ENCODE measurements at places on chromosomes 11 and 22. TPM values are rescaled to one million over a fixed set of nuclear protein-coding genes. Genes with fewer than 3 reads are reported as not detected.

- H3K4me1 ChIP-seq = peaks cover 47% of the 10 kb centered on the region
- no peaks in the 10 kb centered on the region for H3K36me3 ChIP-seq
- peaks cover 15% of the 10 kb centered on the region for H3K27me3 ChIP-seq
- no peak overlapping the region for H3K4me3 ChIP-seq
- no peak overlapping the region for H3K27ac ChIP-seq
These were observed 20.0 kb downstream of the DAGLA start for GRCh38 chr11:61700212-61700611.

- H3K36me3 ChIP-seq = peaks cover 16% of the 10 kb centered on the region
- peaks cover 16% of the 10 kb centered on the region for H3K4me1 ChIP-seq
- H3K27me3 ChIP-seq = no peaks in the 10 kb centered on the region
- H3K4me3 ChIP-seq = no peak overlapping the region
These were observed 35.6 kb downstream of the AMPD3 start for GRCh38 chr11:10490398-10491241.

The OR8D1 gene
- total RNA-seq = not detected

GRCh38 chr11:13701506-13701905, 33.0 kb downstream of the FAR1 start:
- no peak overlapping the region for H3K4me3 ChIP-seq
- no peaks in the 10 kb centered on the region for H3K27me3 ChIP-seq
- no peaks in the 10 kb centered on the region for H3K4me1 ChIP-seq
- H3K27ac ChIP-seq = no peak overlapping the region
- peaks cover 28% of the 10 kb centered on the region for H3K36me3 ChIP-seq
- no peak for DNase-seq

DNA sequence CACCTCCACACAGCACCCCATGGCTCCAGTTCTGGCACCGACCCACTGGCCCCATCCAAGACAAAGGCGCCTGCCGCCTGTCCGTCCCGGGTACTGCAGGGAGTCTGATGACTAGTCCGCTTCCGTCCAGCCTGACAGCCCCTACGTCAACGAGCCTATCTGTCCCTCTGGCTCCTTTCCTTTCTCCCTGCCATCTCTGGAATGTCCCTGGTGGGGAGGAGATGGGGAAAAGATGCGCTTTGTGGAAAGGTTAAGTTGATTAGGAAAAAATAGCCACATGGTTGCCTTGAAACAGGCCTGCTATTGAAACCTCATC, 10.4 kb downstream of the PDGFB start:
- H3K27me3 ChIP-seq = peaks cover 81% of the 10 kb centered on the region
- DNase-seq = no peak
- H3K4me1 ChIP-seq = peaks cover 16% of the 10 kb centered on the region
- H3K27ac ChIP-seq = no peak overlapping the region
- no peaks in the 10 kb centered on the region for H3K36me3 ChIP-seq

DNA sequence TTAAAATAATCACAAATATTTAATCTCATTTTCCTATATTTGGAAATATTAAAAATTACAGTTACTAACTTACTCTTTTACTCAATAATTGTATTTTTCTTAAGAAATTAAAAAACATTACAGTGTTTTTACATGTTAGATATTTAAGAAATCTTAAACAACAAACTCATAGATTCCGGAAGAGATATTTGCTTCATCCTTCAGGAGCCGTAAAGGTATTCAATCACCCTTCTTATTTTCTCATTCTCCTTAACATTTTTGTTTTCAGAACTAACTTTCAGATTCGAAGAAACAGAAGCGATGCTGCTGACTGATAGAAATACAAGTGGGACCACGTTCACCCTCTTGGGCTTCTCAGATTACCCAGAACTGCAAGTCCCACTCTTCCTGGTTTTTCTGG, at the start of gene OR5D18:
OR5D18 (plus strand) TSS at position 301 of the 400 bp plus-strand sequence; CDS start at position 301, 0 bp downstream.
- DNase-seq = no peak
- H3K27me3 ChIP-seq = no peaks in the 10 kb centered on the region
- H3K27ac ChIP-seq = no peak within 1 kb of the TSS
- H3K36me3 ChIP-seq = no peaks in the 10 kb centered on the region
- H3K4me3 ChIP-seq = no peak within 1 kb of the TSS

DNA sequence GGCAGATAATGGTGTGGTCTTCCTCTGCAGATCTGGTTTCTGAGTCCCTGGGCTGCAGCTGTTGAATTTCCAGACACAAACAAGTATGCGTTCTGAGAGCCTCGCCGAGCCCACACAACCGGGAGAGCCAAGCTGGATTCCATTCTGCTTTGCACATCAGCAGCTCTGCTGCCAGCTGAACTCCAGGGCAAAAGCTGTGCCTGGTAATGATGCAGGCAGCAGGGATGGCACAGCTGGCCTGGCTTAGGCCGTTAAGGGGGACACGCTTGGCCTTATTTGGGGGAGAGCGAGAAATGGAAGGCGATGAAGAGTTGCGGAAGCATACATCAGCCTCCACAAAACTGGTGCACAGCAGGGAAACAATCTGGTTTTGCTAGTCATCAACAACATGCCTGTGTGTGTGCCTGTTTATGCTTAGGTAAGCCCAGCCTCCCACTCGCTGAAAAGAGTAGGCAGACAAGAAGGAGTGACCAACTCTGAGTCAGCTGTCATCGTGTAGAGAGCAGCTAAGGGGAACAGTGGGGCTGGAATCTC, 25.1 kb downstream of the ADAMTS8 start:
- H3K27me3 ChIP-seq = peaks cover 23% of the 10 kb centered on the region
- no peak overlapping the region for H3K4me3 ChIP-seq
- H3K4me1 ChIP-seq = peaks cover 7% of the 10 kb centered on the region
- DNase-seq = no peak

The EIF1AD gene
- total RNA-seq = 57.5 TPM

DNA sequence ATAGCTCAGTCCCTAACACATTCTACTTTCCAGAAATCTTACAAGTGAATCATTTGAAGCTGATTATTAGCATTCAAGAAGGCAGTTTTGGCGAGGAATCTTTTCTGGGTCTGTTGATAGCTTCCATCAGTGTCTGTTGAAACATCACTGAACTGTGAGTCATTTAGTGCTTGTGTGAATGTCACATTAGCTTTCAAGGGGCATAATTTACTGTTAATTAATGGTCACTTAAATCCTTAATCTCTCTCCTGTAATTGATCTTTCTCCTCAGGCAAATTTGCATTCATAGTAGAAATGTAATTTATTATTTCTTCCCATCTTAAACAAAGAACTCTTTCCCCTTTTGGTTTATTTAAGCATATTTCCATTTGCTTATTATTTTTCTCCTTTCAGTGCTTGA, 2.6 kb downstream of the HTR3B start:
- H3K4me3 ChIP-seq = no peak overlapping the region
- no peak overlapping the region for H3K27ac ChIP-seq
- peaks cover 44% of the 10 kb centered on the region for H3K27me3 ChIP-seq
- peaks cover 2% of the 10 kb centered on the region for H3K4me1 ChIP-seq
- no peak for DNase-seq

DNA sequence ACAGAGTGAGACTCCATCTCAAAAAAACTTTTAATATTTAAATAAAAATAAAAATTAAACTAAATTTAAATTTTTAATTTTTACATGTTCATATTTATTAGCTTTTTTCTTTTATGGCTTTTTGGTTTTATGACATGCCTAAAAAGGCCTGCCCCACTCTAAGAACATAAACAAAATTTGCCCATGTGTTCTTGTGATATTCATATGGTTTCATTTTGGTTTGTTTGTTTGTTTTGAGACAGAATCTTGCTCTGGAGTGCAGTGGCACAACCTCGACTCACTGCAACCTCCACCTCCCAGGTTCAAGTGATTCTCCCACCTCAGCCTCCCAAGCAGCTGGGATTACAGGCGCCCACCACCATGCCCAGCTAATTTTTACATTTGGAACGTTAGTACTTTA, 27.7 kb downstream of the SUSD2 start:
- H3K27me3 ChIP-seq = no peaks in the 10 kb centered on the region
- H3K36me3 ChIP-seq = peaks cover under 1% of the 10 kb centered on the region
- H3K27ac ChIP-seq = no peak overlapping the region
